ENCODE measurements at places on chromosomes 16 and 17. TPM values are rescaled to one million over a fixed set of nuclear protein-coding genes. Genes with fewer than 3 reads are reported as not detected.

GRCh38 chr17:35900708-35901480, 20.7 kb upstream of the CCL5 start:
- no peak for DNase-seq

GRCh38 chr16:27851586-27851985, 211.9 kb downstream of the GSG1L start:
- no peak for DNase-seq

RNF157 gene
- total RNA-seq, result 18.7 TPM

DNA sequence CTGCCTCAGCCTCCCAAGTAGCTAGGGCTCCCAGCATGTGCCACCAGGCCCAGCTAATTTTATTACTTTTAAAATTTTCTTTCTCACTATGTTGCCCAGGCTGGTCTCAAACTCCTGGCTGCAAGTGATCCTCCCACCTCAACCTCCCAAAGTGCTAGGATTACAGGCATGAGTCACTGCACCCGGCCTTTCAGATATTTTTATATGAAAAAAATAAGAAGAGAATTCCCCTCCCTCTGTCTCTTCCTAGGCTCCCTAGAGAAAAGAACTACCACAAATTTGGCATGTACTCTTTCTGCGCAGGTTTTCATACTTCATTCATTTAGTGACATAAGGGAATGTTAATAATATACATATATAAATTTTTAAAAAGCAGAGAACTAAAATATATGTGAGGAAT, 21.7 kb upstream of the SMURF2 start:
- no peak for DNase-seq

CNGB1 gene
- total RNA-seq, result not detected

ITGAD gene
- total RNA-seq, result not detected

- no peak for DNase-seq
These were observed 50.6 kb upstream of the ADCY9 start for GRCh38 chr16:4166821-4167220.

GRCh38 chr16:59849716-59850115, 1115.6 kb upstream of the GOT2 start:
- no peak for DNase-seq
